ENCODE measurements at places on chromosomes 7 and 10.

DNA sequence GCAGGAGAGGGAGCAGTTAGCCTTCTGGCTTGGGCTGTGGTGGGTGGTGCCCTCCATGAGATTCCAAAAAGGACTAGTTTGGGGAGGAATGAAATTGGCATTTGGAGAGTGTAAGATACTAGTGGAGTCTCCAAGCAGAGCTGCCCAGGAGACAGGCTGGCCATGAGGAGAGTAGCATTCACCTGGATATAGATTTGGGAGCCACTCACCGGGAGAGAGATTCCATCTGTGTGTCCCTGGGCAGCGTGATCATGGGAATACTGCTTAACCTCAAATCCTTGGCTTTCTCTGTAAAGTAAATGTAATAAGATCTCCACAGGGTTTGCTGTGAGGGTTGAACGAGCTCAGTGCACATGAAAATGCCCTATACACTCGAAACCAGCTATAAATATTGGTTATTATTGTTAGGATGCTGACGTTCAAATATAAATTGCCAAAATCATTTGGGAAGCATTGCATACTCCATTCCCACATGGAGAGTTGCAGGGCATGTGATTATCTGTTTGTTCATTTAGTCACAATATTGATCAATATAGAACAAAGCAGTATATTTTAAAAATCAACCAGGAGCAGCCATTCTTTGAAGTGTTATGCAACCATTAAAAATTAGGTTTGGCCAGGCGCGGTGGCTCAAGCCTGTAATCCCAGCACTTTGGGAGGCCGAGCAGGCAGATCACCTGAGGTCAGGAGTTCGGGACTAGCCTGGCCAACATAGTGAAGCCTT, 143.7 kb downstream of the CUX1 start:
- no peak for DNase-seq

- no peak for DNase-seq
Observed at GRCh38 chr7:17142831-17143541, 155.5 kb upstream of the AHR start.

GRCh38 chr10:132757171-132757570, 28.8 kb downstream of the NKX6-2 start:
- no peak for DNase-seq

DNA sequence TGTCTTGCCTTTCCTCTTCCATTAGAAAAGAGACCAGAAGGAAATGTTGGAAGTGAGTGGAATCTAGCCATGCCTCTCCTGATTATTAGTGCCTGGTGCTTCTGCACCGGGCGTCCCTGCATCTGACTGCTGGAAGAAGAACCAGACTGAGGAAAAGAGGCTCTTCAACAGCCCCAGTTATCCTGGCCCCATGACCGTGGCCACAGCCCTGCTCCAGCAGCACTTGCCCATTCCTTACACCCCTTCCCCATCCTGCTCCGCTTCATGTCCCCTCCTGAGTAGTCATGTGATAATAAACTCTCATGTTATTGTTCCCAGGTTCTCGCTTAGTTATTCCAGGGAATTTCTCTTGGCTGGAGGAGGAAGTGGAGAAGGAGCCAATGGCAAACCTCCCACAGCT, 4.2 kb downstream of the TMEM176A start:
- no peak for DNase-seq

DNA sequence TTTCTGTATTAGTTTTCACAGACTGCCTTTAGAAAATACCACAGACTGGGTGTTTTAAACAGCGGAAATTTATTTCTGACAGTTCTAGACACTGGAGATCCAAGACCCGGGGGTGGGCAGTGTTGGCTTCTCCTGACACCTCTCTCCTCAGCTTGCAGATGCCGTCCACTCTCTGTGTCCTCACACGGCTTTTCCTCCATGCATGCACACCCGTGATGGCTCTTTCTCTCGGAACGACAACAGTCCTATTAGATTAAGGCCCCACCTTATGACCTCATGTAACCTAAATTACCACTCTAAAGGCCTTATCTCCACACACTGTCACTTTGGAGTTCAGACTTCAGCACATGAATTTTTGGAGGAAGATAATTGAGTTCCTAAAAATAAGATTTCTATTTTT, 142.9 kb upstream of the VWC2 start:
- DNase-seq, result no peak

- no peak for DNase-seq
Observed at GRCh38 chr10:129042776-129043595, 424.1 kb upstream of the MGMT start.

- DNase-seq, result no peak
Observed at GRCh38 chr7:150959739-150960734, 18.1 kb downstream of the KCNH2 start.
